Sciatic nerve (tissue), 2 donors: ENCODE measurements at places on chromosomes 3 and 15.

DNA sequence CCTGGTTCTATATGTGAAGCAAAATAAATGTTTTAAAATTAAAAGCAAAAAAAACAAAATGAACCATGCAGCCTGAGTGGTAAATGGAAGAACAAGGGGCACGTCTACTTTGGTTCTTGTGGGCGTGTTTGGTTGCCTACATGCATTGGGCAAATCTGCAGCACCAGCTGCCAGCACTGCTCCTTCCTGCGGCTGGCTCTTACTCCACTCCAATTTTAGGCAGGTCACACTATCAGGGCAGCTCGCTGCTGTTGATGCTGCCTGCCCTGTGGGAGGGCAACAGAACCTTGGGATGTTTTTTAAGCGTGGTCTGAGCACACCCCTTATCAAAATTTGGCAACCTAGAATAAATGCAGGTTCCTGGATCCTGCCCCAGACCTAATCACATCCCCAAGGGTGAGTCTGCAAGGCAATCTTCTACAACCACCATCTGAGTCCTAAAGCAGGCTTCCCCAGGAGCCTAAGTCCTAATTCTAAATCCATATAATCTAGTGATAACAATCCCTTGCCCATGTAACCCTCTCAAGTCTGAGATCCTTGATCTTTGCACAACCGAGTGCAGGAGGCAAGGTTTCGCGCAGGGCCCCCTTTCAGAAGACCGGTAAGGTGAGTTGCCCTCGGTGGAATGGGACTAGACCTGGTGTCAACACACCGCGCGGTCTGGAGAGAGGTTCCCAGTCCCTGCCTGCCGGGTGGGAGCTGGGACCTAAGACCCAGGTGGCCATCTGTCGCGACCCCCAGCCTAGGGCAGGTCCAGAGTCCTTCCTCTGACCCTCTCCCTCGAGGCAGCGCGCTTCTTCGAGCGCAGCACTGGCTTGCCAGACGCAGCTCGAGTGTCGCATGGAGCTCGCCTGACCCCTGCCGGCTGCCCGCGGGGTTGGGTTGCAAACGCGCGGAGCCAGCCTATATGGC lies 15.9 kb downstream of the IVD start:
- DNase-seq, result peak; percentile 89

GRCh38 chr3:23888617-23889228 lies 28.1 kb downstream of the NKIRAS1 start:
- DNase-seq, result no peak

DNA sequence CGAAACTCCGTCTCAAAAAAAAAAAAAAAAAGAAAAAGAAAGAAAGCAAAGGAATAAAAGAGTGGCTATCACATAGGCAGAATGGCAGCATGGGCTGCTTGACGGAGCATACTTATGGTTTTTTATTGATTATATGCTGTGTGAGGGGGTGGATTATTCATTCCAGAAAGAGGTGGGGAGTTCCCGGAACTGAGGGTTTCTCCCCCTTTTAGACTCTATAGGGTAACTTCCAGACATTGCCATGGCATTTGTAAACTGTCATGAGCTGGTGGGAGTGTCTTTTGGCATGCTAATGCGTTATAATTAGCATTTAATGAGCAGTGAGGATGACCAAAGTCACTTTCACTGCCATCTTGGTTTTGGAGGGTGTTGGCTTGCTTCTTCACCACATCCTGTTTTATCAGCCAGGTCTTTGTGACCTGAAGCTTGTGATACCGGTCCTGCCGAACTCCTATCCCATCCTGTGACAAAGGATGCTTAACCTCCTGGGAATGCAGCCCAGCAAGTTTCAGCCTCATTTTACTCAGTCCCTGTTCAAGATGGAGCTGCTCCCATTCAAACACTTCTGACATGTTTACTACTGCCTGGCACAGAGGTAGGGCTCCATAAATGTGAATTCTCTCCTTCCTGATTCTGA lies 15.8 kb upstream of the ABHD17C start:
- no peak for DNase-seq

DNA sequence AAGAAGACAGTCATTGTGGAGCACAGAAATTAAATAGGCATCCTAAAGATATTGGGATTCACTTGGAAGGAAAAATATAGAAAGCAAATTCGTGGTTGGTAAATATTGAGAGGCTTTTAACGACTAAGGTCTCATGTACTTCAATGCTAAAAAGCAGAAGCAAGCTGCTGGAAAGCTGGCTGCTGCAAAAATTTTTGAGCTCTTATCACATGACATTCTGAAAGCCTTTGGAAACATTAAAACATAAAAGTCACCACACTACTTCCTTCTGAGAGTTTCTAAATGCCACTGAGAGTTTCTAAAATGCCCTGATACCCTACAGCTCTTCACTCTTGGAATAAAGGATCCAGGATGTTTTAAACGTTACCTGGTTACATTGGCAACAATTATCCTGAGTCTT lies 39.0 kb upstream of the CBLB start:
- DNase-seq, result no peak

- DNase-seq, result no peak
These were observed 133.7 kb upstream of the BCL6 start for GRCh38 chr3:187878772-187879518.

DNA sequence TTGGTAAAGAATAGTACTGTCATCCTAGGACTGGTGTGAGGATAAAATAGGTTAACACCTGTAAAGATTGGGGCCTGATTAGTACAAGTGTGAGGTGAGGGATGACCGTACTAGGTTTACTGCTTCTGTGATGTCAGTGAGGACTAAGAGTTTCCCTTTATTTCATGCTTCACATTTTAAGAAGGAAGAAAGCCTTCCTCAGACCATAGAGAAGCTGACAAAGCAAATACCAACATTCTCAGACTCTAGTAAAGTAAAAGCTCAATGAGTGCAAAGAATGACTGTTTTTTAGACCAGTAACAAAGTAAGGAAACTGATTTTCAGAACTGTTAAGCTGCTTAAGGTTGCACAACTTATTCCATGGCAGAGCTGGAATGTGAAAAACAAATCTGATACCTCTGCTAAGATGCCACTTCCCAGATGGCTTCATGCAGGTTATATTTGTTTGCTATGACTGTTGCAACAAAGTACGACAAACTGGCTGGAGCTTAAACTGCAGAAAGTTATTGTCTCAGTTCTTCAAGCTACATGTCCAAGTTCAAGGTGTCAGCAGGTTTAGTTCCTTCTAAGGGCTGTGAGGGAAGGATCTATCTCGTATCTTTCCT lies 354.9 kb downstream of the RSL24D1 start:
- no peak for DNase-seq

- DNase-seq, result no peak
These were observed 3.4 kb upstream of the CTNNB1 start for GRCh38 chr3:41195946-41196345.

DNA sequence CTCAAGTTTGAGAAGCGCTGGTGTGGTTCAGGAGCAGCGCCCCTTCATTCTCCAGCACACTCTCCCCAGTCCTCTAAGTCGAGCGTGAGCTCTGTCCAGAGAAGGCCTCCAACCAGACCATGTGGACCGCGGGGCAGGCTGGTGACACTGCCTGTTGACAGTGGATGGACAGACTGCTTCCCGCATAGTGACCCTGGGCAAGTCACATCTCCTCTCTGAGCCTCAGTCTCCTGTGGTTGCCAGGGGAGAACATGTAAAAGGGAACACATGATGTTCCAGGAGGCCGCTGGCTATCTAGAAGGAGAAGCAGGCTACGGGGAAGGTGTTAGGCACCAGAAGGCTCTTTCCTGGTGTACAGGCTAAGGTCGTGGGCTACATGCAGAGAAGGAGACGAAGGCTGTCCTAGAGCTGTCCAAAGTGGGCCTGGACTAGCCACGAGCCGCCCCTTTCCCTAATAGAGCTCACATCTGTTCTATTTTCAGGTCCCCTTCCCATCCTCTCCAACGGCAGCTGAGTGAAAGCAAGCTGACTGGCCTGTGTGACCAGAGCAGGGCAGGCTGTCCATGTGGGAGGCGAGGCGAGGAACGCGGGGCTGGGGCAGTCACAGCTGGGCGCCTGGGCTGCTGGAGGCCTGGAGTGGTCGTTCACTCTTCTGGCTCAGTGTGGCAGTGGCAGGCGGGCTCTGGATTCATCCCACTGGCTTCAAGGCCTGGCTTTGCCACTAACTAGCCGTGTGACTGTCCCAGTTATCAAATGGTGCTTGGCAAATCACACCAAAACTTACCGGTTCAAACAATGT lies 11.1 kb downstream of the ISG20 start:
- peak; percentile 57 for DNase-seq

- no peak for DNase-seq
These were observed 189.0 kb upstream of the MCTP2 start for GRCh38 chr15:94042180-94042928.

DNA sequence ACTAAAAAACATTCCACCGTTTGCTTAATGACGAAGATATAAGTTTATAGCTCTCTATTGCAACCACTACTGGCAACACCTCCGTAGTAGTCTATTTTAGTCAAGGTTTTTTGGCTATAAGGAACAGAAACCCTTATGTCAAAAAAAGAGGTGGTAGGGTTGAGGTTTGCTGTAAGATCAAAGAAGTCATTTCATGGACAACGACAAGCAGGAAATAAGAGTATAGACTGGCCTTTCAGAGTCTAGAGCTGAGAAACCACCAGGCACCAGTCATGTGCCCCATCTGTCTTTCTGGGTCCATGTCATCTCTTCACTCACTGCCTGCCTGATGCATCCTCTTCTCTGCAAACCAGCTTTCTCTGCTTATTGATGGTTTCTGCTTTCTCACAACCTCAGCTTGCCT lies 42.7 kb downstream of the THBS1 start:
- no peak for DNase-seq

- no peak for DNase-seq
These were observed 50.5 kb upstream of the SEC22A start for GRCh38 chr3:123151251-123151705.

GRCh38 chr3:43213631-43214030 lies 72.7 kb upstream of the SNRK start:
- no peak for DNase-seq

- no peak for DNase-seq
These were observed 222.2 kb upstream of the PDZRN3 start for GRCh38 chr3:73846951-73847350.

- no peak for DNase-seq
These were observed 94.7 kb upstream of the TGFBR2 start for GRCh38 chr3:30511524-30512251.

DNA sequence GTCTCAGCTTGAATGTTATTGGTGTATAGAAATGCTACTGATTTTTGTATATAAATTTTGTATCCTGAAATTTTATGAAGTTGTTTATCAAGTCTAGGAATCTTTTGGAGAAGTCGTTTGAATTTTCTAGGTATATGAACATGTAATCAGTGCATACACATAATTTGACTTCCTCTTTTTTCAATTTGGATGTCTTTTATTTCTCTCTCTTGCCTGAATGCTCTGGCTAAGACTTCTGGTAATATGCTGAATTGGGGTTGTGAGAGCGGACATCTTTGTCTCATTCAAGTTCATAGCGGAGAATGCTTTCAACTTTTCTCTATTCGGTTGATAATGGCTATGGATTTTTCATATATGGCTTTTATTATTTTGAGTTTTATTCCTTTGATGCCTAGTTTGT lies 100.9 kb upstream of the MCTP2 start:
- DNase-seq, result no peak
